Keratinocyte (primary cell): ENCODE measurements at places on chromosomes 5 and 9. TPM values are rescaled to one million over a fixed set of nuclear protein-coding genes. Genes with fewer than 3 reads are reported as not detected.

DNA sequence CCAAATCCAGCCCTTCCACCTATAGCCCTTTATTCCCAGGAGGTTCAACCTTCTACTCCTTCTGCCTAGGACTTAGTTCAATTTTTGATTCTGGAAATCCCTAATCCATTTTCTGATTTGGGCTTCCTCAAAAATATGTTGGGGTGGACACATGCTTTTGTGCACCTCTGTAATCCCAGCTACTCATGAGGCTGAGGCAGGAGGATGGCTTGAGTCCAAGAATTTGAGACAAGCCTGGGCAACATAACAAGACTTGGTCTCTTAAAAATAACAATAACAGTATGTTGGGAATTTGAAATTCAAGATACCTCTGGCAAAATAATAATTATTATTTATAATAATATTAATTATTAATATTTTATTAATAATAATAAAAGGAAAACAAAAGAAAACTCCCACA lies 188.7 kb upstream of the TLE4 start:
- DNase-seq = no peak

DNA sequence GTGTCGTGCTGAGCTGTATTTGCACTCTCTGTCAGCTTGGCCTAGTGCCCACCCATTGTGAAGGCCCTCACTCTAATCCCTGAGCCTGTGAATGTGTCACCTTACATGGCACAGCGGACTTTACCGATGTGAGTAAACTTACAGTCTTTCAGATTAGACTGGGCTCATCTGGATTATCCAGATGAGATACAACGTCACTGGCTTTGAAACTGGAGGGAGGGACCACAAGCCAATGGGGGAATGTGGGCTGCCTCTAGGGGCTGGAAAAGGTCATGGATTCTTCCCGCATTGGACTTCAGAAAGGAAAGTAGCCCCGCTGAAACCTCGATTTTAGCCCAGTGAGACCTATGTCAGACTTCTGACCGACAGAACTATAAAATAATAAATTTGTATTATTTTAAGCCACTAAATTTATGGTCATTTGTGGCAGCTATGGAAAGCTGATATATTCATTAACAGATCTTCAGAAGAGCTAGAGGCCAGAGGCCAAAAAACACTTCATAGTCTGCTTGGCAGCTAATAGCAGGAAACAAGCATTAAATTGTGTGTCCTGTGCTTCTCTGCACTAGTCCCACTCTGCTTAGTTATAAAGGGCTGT lies 139.0 kb upstream of the GAS1 start:
- DNase-seq = no peak

DNA sequence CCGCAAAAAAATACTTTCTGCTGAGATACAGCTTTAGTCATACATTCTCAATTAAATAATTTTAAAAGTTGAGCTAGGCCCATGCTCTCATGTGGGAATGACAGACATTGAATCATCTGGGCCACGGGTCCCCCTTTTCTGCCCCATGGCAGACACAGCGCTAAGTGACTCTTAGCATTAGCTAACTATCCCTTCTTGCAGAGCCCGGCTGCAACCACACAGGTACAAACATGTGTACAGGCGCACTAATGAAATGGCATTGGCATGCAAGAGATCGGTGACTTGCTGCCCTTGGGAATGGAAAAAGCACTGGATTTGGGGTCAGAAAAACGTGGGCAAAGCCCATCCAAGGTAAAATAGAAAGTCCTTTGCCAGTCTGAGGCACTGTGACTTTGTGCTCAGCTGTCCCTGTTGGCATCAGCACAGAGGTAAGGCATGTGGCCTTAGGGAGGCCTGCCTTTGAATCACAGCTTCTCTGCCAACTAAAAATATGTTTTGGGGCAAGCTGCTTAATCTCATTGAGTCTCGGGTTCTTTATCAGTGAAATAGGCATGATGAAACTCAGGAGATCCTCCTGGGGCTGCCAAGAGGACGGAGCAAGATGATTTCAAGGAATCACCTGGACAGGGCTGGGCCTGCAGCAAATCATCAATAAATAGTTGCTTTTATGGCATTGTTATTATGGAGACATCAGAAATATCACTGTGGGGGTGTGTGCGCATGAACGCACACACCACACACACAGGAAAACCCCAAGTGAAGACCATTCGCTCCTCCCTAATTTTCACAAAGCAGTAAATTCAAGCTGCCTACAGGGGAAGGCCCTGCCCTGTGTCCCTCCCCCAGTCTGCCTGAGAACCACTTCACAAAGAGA lies 54.2 kb downstream of the WHRN start:
- DNase-seq = no peak

- no peak for DNase-seq
These were observed 73.8 kb downstream of the SHC3 start for GRCh38 chr9:89104821-89105220.

DNA sequence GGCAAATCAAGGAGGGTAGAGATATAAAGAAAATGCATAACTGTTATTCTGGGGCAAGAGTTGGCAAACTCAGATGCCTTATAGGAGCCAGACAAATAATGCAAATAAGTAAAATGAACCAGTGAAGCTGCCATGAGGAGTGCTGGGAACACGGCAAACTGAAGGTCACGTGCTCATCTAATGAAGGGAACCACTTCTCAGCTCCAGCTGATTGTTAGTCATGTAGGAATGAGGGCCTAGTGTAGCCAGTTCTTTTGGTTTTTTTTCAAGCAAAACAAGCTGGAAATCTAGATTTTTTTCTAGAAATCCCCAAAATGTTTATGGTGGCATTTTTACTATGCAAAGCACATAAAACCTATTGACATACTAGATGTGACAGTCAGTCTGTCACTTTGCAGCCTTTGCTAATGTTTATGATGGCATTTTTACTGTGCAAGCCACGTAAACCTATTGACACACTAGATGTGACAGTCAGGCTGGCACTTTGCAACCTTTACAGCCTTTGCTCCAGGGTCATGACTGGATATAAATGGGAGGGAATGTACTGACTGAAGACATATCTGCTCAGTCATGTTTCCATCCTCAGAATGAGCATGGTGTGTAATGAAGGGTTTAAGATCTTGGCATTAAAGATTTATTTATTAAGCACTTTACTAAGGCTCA lies 39.4 kb downstream of the RUSC2 start:
- no peak for DNase-seq

- no peak for DNase-seq
These were observed 51.6 kb upstream of the LIFR start for GRCh38 chr5:38607930-38608564.

DNA sequence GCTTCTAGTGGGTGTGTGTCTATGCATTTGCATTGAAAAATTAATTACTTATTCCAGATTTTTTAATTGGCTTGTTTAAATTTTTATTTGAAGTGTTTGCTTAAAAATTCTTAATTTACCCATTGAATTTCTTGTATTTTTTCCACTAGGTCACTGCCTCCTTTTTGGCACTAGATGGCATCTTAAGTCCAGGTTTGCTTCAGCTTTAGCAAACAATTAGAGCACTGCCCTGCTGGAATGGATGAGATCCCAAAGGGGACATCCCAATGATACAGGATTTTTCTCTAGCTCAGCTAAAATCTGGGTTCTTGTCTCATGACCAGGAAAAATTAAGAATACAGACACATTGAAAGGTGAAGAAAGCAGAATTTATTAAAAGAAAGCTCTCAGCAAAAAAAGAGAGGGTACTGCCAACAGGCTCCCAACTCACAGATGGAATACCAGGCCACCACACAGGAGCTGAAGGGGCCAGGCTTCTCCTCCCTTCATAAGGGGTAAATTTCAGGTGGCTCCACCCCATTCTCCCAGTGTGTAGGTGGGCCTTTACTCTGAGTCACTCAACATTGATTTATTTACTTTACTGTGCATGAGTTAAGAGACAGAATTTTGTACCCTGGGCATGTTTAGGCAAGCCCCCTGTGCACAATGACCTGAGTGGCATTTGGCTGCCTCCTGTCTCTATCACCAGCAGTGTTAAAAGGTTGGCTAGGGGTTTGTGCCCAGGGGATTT lies 532.4 kb downstream of the ANXA1 start:
- DNase-seq = peak; percentile 69

DNA sequence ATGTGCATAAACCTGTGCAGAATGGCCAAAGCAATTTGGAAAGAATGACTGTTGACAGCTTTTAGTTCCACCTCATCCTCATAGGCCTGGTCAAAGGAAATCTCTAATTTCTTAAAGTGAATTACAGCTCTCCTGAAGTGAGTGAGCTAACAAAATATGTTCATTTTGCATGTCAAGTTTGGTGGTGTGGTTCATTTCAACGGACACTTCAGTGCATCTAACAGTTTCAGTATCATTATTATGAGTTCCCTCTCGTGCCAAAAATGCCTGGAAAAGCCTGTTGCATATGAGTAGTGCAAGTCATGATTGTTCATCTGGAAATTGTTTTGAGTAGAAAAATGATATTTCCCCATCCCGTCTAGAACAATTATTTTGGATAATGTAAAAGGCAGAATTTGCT lies 53.2 kb upstream of the HMHB1 start:
- no peak for DNase-seq

DNA sequence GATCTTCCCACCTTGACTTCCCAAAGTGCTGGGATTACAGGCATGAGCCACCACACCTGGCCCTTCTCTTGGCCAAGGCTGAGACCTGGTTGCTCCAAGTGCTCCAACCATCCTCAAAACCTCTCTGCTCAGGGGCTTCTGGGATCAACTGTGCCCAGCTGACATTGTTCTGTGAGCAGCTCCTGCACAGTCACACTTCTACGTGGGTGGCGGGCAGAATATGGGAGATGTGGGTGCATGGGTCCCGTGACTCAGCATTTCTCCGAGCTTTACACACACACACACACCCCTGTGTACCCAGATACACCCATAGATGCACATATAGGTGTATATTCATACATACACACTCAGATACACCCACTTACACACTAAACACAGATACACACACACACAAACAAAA lies 10.5 kb upstream of the MYORG start:
- no peak for DNase-seq

GRCh38 chr5:4212981-4213819 lies 617.6 kb downstream of the IRX1 start:
- no peak for DNase-seq

DNA sequence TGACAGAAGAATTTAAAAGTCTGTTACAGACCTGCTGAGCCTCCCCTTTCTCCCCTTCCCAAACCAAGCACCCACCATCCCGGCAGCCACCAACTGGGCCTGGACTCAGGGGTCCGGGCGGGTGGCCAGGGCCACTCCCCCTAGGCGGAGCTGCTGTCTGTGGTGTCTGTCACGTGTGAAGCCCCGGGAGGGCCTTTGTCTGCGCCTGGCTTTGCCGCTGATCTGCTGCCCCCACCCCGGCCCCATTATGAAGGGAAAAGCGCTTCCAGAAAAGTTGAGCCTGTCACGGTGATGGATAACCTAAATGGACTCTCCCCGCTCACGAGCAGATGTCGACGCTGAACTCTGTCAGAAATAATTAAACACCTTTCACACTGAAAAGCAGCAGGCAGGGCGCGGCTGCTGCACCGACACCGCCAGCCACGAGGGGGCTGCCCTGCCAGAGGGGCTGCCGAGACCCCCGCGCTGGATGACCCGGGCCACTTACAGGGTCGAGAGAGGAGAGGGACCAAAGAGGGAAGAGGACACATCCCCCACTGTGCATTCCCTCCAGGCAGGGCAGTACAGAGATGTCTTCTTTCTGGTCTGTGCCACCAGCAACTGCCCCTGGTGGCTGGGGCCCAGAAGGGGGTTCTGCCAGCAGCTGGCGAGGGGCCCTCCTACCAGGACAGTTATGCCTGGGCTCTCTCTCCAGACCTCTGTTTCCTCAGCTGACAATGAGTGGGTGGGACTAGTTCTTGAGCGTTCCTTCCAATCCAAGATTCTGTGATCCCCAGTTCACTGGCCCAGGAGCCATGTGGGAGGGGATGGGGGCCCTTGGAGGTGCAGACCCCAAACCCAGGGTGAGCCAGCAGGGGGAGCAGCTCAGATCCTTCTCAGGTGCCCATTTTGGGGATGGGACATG lies 36.0 kb upstream of the BARHL1 start:
- DNase-seq = no peak

DNA sequence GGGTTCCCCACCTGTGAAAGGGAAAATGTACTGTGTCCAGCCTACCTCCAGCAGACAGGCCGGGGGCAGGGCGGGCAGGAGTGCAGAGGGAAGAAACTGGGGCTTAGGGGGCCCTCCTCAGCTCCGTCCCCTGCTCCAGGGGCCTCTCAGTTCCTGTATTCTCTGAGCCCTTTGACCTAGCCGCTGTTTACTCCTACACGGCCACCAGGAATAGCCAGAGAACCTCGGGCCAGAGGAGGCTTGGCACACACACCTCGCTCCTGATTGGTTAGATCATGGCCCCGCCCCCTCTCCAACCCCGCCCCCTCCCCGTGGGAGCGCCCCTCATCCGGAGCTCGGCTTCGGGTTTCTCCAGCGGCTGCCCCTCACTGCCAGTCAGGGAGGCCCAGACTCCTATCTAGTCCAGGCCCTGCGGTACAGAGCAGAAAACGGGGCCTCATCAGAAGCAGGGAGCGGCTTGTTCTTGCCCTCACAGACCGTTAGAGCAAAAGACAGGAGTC lies 2.2 kb downstream of the ST6GALNAC6 start:
- DNase-seq = no peak

INIP gene
- 11.6 to 22.0 TPM (median 17.5 TPM) in 3 replicates for polyA plus RNA-seq

GLRA1 gene
- polyA plus RNA-seq = not detected in 3 replicates

ACTBL2 gene
- 0.35 to 2.7 TPM (median 0.68 TPM) in 3 replicates for polyA plus RNA-seq

PDZD2 gene
- 3.1 to 8.4 TPM (median 7.3 TPM) in 3 replicates for polyA plus RNA-seq

OTULIN gene
- polyA plus RNA-seq = 14.7 to 18.4 TPM (median 18.3 TPM) in 3 replicates

CDX1 gene
- polyA plus RNA-seq = not detected in 3 replicates

ITGA1 gene
- 0.48 to 1.4 TPM (median 1.2 TPM) in 3 replicates for polyA plus RNA-seq

RAD17 gene
- polyA plus RNA-seq = 13.4 to 23.0 TPM (median 22.8 TPM) in 3 replicates
